ENCODE measurements at places on chromosomes 11 and 22.

DNA sequence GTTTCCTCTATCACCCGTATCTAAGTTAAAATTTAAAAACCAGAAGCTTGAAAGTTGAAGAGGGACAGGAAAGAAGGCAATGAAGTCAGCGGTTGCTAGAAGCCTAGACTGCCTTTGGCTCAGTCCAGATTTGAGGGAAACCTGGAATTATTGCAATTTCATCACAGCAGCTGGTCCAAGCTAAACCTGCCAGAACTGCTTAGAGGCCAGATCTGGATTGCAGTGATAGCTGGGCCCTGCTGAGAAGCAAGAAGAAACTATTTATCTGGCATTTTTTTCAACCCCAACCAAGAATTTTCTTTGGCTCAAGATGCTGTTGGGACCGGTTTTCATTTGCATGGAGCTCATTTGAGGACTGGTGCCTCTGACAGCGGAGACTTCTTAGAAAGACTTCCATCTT, 121.5 kb upstream of the TEAD1 start:
- no peak for DNase-seq

- no peak for DNase-seq
These were observed 5.6 kb upstream of the LRFN4 start for GRCh38 chr11:66851239-66851596.

DNA sequence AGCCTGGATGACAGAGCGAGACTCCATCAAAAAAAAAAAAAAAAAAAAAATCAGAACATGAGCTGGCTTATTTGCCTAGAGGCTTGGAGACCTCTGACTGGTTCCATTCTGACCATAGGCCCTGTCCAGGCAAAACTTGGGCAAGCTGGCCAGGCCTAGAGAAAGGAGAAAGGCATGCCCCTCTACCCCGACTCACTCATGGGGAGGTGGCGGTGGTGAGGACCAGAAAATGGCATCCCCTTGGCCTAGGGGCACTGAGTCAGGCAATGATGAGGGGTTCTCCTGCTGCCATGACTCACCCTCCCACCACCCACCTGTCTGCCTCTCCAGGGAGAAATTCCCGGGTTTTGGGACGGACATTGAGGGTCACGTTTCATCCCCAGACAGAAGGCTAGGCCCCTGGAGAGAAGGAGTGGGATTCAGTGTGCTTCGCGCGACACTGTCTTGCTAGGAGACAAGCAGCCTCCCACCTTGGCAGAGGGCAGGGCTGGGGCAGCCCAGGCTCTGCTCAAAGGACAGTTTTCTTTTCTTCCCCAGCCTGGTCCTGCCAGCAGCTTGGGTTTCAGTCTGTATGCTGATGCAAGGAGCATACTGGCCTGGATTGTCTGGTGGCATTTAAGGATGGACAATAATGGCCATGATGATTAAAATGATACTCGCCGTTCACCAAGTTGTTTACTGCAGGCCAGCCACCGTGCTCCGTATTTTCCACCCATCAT, 17.2 kb downstream of the TOB2 start:
- no peak for DNase-seq

DNA sequence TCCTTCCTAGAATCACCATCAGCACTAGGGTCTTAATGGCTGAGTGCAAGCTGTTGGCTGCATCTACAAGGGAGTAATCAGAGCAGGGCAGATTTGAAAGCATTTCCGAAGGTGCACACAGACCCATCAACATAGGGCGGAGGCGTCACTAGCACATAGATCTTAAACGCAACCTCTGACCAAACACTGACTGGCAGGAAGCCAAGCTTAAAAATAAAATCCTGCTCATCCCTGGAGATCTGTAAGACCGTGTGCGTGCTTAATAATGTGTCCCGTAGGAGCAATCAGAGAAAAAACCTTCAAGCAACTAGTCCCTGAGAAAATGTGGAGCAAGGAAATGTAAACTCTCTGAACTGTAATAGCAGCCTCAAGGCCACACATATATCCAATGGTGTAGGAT, 470.5 kb downstream of the ETS1 start:
- no peak for DNase-seq

DNA sequence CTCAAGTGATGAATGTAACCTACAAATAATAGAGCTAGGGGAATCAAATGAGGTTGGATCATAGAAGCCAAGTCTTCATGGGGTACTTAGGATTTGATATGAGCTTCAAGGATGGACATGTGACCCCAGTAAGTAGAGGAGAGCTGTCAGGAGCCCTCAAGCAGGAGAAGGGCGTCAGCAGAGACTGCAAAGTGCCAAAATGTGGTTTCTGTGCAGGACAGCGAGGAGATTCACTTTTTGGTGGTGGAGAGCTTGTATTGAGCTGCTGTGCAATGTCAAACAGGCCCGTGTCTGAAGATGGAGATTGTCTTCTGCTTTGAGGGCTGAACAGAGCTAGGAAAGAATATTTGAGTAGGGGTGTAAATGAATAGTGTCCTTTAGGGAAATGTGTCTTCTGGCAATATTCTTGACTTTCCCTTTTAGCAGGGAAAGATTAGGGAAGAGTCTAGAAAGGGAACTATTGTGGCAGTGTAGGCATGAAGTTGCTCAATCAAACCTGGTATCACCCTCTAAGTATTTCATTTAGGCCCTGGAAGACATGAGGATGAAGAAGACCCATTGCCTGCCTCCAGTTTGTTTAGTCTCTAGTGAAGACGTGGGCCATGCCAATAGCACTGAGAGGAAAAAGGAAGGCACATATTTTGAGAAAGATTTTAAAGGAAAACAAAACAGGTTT, 31.2 kb upstream of the SORL1-AS1 start:
- DNase-seq: no peak

GRCh38 chr11:68315171-68315920, 3.0 kb downstream of the LRP5 start:
- no peak for DNase-seq

DNA sequence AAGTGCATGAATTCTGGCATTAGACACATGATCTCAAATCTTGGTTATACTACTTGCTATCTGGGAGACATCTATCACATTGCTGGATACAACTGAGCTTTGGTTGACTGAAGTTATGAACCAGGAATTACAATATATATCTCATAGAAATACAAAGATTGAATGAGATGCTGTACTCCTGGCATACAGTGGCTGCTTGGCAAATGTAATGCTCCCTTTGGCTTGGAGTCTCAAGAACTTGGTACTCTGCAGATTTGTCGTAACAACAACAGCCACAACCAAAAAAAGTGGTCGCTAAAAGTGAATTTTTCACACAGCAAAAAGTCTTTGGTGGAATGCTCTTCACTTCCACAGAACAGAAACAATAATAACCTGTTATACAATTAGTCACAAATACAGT, 1082.6 kb downstream of the DLG2 start:
- no peak for DNase-seq

- no peak for DNase-seq
These were observed 3.8 kb downstream of the SLC29A2 start for GRCh38 chr11:66367561-66368312.

All from stimulated activated CD4-positive, alpha-beta T cell treated with anti-CD3 and anti-CD28 coated beads, TNF-alpha, amount 100 ng/mL, for 24 hours (primary cell).